Spinal cord (tissue), 10 donors: ENCODE measurements at places on chromosomes 5 and 9. TPM values are rescaled to one million over a fixed set of nuclear protein-coding genes. Genes with fewer than 3 reads are reported as not detected.

C7 gene
- 95.1 TPM for total RNA-seq

PCDHA1 gene
- 4.5 TPM for total RNA-seq

CNTNAP3B gene
- total RNA-seq, result 22.4 TPM

HRH2 gene
- total RNA-seq, result 3.3 TPM

TMED7 gene
- 142 TPM for total RNA-seq

PCDH12 gene
- total RNA-seq, result 5.4 TPM

CTSV gene
- 11.7 TPM for total RNA-seq

LVRN gene
- total RNA-seq, result 1.9 TPM

CARD9 gene
- total RNA-seq, result 2.4 TPM

CA9 gene
- 3.1 TPM for total RNA-seq

SLC30A5 gene
- total RNA-seq, result 60.6 TPM

INSL4 gene
- not detected for total RNA-seq

DRD1 gene
- 2.3 TPM for total RNA-seq

GPR151 gene
- 0.20 TPM for total RNA-seq

NUTM2G gene
- total RNA-seq, result not detected

SHISAL2B gene
- total RNA-seq, result 0.72 TPM

N4BP3 gene
- total RNA-seq, result 6.1 TPM

TICAM2 gene
- 5.3 TPM for total RNA-seq

GLRA1 gene
- total RNA-seq, result 39.1 TPM

SLIT3 gene
- total RNA-seq, result 18.1 TPM

MCIDAS gene
- total RNA-seq, result not detected

MARCHF6 gene
- total RNA-seq, result 173 TPM

TBC1D13 gene
- total RNA-seq, result 13.9 TPM

KIF4B gene
- 0.11 TPM for total RNA-seq

PDCD1LG2 gene
- 0.50 TPM for total RNA-seq

PCDHGB1 gene
- total RNA-seq, result 8.6 TPM

AHRR gene
- total RNA-seq, result 3.4 TPM

PSAT1 gene
- 134 TPM for total RNA-seq

SLC34A1 gene
- total RNA-seq, result not detected

BNC2 gene
- 51.2 TPM for total RNA-seq

MOB3B gene
- 11.8 TPM for total RNA-seq

SLC6A3 gene
- total RNA-seq, result 1.1 TPM

PCA3 gene
- 0.39 TPM for total RNA-seq

LSM11 gene
- total RNA-seq, result 59.8 TPM

FUBP3 gene
- 47.6 TPM for total RNA-seq

PCDHB16 gene
- total RNA-seq, result 4.7 TPM

LCN12 gene
- total RNA-seq, result 0.20 TPM

SGCD gene
- 32.5 TPM for total RNA-seq

TMEM174 gene
- total RNA-seq, result not detected

FLT4 gene
- 3.9 TPM for total RNA-seq

ESM1 gene
- total RNA-seq, result 1.6 TPM

GBA2 gene
- 74.4 TPM for total RNA-seq

CCDC180 gene
- total RNA-seq, result 29.0 TPM

PCDHGA7 gene
- total RNA-seq, result 6.6 TPM

STPG3 gene
- not detected for total RNA-seq
